GM23248 (cell line): ENCODE measurements at places on chromosomes 16 and 17. TPM values are rescaled to one million over a fixed set of nuclear protein-coding genes. Genes with fewer than 3 reads are reported as not detected.
A peak's percentile ranks its signal among the peaks of the same experiment; 100 is the strongest.

DNA sequence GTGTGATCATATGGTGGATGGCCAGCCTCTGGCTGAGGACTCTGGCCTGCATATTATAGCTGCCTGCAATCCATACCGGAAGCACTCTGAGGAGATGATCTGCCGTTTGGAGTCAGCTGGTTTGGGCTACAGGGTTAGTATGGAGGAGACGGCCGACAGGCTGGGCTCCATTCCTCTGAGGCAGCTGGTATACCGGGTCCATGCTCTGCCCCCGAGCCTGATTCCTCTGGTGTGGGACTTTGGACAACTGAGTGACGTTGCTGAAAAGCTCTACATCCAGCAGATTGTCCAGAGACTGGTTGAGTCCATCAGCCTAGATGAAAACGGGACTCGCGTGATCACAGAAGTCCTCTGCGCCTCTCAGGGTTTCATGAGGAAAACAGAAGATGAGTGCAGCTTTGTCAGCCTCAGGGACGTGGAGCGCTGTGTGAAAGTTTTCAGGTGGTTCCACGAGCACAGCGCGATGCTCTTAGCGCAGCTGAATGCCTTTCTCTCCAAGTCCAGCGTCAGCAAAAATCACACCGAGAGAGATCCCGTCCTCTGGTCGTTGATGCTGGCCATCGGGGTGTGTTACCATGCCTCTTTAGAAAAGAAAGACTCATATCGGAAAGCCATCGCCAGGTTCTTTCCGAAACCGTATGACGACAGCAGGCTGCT is 69.0 kb upstream of the ENDOV start:
- no peaks in the 10 kb centered on the region for H3K4me1 ChIP-seq
- no peaks in the 10 kb centered on the region for H3K27me3 ChIP-seq
- DNase-seq, result no peak
- H3K27ac ChIP-seq, result no peak overlapping the region

- H3K36me3 ChIP-seq, result no peaks in the 10 kb centered on the region
- H3K4me1 ChIP-seq, result peaks cover 8% of the 10 kb centered on the region
- DNase-seq, result peak; percentile 87
- H3K4me3 ChIP-seq, result no peak overlapping the region
Observed at GRCh38 chr17:13626703-13627102, 25.0 kb upstream of the HS3ST3A1 start.

- H3K36me3 ChIP-seq, result no peaks in the 10 kb centered on the region
- no peak overlapping the region for H3K4me3 ChIP-seq
- H3K27ac ChIP-seq, result no peak overlapping the region
- H3K27me3 ChIP-seq, result no peaks in the 10 kb centered on the region
- H3K4me1 ChIP-seq, result peaks cover 9% of the 10 kb centered on the region
Observed at GRCh38 chr17:18356624-18357023, 6.7 kb downstream of the SHMT1 start.

GRCh38 chr17:39787041-39787440 is 49.3 kb downstream of the GRB7 start:
- no peak for DNase-seq
- H3K4me3 ChIP-seq, result no peak overlapping the region
- H3K27ac ChIP-seq, result no peak overlapping the region
- no peaks in the 10 kb centered on the region for H3K4me1 ChIP-seq
- H3K36me3 ChIP-seq, result no peaks in the 10 kb centered on the region
- peaks cover 64% of the 10 kb centered on the region for H3K27me3 ChIP-seq

- DNase-seq, result no peak
- no peaks in the 10 kb centered on the region for H3K4me1 ChIP-seq
- H3K36me3 ChIP-seq, result no peaks in the 10 kb centered on the region
- no peak within 1 kb of the TSS for H3K4me3 ChIP-seq
- H3K27ac ChIP-seq, result no peak within 1 kb of the TSS
Observed at GRCh38 chr17:82358465-82359350, at the start of gene TEX19. Gene TEX19, plus strand, starts transcription at chr17:82359247. Its CDS starts 2,904 bp downstream, at chr17:82362151.

- H3K27me3 ChIP-seq, result no peaks in the 10 kb centered on the region
- H3K4me1 ChIP-seq, result no peaks in the 10 kb centered on the region
- no peak for DNase-seq
- H3K4me3 ChIP-seq, result no peak overlapping the region
Observed at GRCh38 chr16:80759419-80760162, 44.8 kb downstream of the CDYL2 start.

GRCh38 chr16:89256651-89257254 is 39.2 kb downstream of the ZNF778 start:
- peak overlapping the region; percentile 58 for H3K4me3 ChIP-seq
- H3K4me1 ChIP-seq, result no peaks in the 10 kb centered on the region
- no peaks in the 10 kb centered on the region for H3K36me3 ChIP-seq
- peak; percentile 89 for DNase-seq

KRT222 gene
- not detected in 2 replicates for total RNA-seq

KIF2B gene
- not detected in 2 replicates for total RNA-seq

ATP2A3 gene
- total RNA-seq, result 0.86 TPM in 1 of 2 replicates, not detected in the other
